ENCODE measurements at places on chromosomes 16 and 17.

- DNase-seq = no peak
Observed at GRCh38 chr16:2092866-2093265, 42.8 kb downstream of the PKD1 start.

DNA sequence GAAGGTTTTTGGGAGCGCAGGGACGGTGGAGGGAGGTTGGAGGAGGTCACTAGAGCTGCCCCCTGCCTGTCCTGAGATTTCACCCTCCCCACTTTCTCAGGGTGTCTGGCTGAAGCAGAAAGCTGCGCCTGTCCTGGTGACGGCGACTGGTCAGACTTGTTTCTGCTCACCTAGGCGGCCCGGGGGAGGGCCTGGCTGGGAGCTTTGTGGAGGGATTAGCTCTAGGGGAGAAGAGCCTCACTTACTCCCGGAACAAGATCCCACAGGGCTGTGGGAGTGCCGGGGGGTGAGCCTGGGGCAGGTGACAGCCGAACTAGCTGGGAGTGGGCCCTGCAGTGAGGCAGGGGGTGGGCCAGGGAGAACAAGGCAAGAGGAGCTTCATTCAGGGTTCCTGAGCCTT lies 11.5 kb downstream of the NHERF1 start:
- DNase-seq = no peak

- DNase-seq = no peak
Observed at GRCh38 chr16:82439678-82440293, 187.0 kb upstream of the CDH13 start.

DNA sequence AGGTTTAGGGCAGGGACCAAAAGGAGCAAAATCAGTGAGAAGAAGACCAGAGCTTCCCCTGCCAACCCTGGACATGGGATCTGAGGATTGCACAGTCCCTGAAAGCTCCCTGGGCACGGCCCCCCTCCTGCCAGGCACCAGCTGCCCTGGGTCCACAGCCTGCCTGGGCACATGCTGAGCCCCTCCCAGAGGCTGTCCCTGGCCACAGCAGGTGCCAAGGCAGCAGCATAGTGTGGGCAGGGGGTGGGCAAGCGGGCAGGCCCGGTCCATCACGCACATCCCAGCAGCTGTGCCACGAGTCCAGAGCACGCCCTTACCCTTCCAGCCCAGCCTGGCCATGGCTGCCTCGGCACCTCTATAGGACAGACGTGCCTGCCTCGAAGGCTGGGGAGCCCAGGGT lies 12.7 kb downstream of the SCN4A start:
- no peak for DNase-seq

DNA sequence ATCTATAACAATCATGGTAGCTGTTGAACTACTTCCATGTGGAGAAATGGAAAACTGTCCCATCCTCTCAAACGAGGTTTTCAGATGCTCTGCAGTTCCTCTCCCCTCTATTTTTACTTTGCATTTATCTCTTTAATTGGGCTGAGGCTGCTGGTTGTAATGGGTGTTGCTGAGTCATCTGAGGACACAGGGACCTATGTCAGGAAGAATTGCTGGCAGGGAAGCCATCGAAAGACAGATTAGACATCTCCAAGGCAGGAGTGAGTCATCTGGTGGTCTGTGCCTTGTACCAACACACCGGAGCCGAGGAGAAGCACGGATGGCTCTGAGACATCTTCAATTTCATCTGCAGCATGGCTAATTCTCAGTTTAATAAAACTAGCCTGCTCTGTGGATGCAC lies 394.5 kb downstream of the GRIN2A start:
- DNase-seq = no peak

DNA sequence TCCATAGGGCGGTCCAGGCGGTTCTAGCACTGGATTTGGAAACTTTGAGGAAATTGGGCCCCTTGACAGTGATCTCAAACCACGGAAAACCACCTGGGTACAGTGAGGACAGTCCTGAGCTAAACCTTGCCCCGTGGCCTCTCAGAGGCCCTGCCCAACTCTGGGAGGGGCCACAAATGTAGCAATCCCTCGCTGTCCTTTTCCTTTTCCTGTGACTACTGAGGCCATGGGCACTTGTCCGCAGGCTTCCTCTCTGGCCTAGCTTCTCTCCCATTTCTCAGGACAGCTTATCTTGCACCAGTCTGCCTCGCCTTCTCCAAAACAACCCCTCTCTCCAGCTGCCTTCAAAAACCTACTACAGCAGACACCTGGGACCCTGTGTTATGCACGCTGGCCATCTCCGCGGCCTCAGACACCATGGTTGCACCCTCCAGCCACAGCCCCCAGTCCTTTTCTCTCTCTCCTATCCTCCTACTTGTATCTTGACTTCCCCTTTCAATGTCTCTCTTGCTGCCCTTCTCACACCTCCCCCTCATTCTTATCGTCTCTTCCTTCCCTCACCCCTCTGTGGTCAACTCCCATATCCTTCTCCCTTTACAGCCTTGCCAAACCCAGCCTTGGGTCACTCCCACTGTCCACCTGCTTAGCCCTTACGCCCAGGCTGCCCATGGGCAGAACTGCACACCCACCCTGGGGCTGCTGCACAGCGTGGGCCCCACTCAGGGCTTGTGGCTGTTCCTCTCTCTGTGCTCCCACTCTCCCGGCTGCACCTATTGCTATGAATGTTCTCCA lies 7.6 kb downstream of the SCPEP1 start:
- no peak for DNase-seq

DNA sequence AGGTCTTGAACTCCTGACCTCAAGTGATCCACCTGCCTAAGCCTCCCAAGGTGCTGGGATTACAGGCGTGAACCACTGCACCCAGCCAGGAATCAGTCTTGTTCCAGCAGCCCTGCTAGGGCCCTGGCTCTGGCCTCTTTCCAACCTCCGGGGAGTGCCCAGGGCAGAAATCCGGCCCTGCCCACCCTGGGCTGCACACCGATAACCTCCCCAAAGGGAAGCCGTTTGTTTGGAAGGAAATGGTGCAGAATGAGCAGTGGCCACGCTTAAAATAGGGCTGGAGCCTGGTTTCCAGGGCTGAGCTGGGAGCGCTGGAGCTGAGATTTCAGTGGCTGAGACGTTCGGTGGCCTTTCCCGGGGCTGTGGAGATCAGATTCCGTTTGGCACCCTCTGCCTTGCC lies 17.8 kb upstream of the EMP2 start:
- DNase-seq = no peak

- no peak for DNase-seq
Observed at GRCh38 chr17:45867702-45868101, 23.0 kb downstream of the SPPL2C start.

DNA sequence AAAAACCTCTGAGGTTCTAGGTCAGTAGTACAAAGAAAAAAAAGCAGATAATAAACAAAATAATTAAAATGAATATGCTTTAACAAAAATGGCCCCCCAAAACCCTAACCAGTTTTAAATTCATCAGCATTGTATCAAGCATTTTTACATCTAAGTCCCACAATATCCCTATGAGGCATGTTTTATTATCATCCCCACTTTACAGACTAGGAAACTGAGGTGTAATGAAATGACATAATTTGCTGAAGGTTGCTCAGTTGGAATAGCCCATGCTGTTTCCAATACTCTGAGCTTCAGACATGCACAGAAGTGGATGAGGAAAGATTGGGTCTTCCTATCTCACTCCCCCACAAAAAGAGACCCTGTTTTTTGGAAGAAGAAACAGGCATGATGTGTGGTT lies 88.3 kb downstream of the SNX11 start:
- no peak for DNase-seq

DNA sequence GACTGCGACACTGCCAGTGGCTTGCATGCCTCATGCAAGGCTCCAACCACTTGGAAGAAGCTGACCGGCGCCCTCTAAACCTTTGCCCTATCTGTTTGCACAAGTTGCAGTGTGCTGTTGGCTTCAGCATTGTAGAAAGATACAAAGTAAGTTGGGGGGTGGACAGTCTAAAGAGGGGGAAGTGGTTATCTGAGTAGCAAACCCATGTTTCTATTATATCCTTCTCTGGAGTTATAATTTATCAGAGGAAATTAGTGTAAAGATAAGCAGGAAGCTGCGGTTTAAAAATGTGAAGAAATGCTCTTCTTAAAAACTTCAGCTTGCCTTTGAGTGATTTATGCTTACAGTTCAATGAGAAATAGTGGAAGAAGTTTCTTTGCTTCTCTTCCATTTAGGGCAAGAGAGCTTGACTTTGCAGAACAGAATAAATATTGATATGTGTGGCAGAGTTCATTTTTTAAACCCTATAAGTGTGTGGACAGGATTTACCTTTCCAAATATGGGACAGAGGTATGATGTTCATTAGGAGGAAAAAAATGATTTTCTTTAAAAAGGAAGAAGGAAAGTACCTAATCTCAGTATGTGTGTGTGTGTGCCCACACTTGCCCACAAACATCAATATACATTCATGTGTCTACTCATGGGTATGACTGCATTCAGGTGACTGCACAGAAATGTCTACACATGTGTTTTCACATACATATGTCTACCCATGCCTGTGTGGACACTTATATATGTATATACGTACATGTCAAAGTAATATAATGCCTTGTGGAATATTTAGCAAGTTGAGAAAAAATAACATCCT lies 8.1 kb downstream of the AMZ2 start:
- no peak for DNase-seq

- DNase-seq = no peak
Observed at GRCh38 chr17:39818358-39819000, 45.6 kb downstream of the IKZF3 start.

DNA sequence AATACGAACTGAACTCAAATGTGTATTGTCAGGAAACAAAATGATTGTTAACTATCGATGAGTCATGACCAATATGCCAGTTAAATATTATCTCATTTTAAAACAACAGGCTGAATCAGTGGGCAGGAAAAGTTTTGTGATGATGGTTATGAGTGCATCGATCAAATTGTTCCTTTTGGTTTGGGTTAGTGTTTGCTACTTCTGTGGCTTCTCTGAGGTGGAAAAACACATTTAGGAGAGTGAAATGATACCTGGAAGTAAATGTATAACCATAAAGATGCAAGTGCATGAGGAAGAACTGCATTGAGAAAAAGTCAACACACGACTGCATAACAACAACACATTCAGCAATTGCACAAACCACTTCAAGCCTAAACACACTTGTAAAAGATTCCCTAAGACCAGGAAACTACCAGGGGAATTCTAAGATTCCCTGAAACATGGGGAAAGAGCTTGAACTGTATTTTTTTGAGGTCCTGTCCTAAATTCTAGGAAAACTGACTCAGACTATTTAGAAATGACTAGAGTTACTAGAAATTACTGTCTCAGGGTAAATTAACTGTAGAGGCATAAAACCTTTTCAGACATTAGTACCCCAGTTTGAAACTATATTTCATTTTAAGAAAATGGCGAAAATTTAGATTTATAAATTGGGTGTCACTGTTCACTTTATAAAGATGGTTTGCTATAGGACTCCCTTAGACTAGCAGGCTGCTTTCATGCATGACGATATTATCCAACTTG lies 44.8 kb downstream of the CDYL2 start:
- DNase-seq = no peak

DNA sequence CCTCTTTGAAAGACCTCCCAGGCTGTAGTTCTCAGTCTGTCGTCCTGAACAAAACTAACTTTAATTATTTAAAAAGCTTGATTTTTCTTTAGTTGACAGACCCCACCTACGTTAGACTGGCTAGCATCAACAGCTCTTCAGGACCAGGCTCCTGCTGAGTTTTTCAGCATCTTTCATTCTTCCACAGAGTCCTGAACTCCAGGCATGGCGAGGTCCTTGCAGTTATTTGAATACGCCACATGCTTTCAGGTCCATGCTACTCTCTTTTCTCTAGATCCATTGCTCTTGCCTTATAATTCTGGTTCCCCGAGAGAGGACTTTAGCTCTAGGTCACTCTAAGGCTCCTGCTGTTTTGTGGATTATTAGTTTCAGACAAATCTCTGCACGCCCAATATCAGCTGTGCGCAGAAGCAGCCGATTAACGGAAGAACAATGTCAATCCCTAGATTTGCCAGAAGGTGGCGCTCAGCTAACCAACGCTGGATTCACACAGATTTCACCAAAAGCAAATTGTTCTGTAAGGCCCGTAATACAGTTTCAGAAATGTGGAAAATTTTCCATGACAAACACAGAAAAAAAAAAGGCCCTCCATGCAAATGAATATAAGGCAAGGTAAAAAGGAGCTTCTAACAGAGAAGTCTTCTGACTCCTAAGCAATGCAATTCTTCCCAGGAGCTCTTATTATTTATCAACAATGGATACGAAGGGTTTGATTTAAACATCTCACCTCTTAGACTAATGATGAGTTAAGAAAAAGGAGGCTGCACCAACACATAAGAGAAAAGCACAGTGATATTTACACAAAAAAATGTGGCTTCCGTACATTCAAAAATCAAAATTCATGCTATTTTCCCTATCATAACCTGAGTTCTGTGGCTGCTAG lies 33.5 kb upstream of the BCO1 start:
- DNase-seq = no peak

- no peak for DNase-seq
Observed at GRCh38 chr17:44159519-44160210, 10.8 kb upstream of the ASB16 start.

DNA sequence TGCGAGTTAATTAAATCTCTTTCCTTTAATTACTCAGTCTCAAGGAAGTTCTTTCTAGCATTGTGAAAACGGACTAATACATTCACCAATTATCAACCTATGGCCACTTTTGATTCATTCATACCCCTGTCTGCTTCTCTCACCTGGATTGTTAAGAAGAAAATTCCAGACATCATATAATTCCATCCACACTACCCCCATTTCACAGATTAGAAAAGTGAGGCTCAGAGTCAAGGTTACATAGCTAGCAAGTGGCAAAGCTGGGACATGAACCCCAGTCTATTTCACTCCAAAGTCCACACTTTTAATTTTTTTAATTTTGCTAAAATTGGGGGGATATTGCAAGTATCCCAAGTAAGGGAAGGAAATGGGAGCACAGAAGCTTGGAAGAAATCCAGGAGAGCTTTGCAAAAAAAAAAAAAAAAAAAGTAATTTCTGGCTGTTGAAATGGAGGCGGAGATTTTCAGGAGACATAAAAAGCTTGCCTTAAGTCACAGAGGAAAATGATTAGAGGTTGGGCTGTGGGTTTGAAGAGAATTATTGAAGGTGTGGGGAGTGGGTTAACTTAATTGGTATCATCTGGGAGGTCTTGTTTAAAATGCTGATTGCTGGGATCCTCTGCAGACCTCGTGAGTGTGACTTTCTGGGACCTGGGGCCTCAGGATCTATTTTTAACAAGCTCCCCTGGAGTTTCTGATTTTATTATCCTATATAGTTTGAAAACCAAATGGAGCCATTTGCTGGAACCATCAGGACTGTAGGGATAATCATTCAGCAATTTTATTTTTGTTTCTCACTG lies 42.3 kb upstream of the ZKSCAN2 start:
- no peak for DNase-seq
